ENCODE measurements at places on chromosomes 2 and 18.

GRCh38 chr2:7899923-7900322, 781.9 kb upstream of the ID2 start:
- no peak for DNase-seq

- DNase-seq = no peak
Observed at GRCh38 chr2:136411946-136412345, 294.0 kb upstream of the CXCR4 start.

- no peak for DNase-seq
Observed at GRCh38 chr18:58562999-58563667, 65.8 kb downstream of the ALPK2 start.

DNA sequence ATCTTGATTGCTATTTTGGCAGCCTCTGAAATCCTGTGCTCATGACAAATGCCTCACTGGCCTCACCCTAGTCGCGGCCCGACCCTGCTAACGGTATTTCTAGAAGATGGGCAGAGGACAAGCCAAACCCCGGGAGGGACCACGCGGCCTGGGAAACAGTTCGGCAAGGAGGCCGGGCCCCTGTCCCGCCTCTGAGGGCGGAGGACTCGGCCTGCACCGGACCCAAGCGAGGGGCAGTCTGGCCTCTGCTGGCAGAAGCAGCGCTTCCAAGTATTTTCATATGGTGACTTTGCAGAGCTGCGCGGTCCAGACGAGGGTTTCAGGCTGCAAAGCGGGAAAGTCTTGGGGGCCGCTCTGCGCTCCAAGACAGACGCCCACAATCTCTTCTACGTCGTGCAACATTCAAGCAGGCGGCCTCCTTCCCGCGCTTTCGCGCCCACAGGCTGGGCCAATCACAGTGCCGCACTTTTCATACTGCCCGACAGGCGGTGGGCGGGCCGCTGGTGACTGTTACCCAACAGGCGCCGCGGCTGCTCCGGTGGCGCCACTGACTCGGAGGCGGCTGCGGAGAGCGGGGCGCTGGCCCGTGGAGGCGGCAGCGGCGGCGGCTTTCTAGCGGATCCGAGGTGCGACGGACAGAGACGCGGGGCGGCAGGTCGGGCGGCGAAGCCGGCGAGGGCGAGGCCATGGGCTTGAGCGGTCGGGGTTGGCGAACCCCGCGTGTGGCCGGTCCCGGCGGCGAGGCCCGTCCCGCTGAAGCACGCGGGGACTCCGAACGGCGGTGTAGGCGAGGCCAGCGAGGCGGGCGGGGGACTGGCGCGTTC, at the start of gene RBM44:
Gene RBM44, plus strand, starts transcription at position 544 of the 824 bp plus-strand sequence. CDS start 14,831 bp downstream, outside the sequence.
- DNase-seq = no peak

DNA sequence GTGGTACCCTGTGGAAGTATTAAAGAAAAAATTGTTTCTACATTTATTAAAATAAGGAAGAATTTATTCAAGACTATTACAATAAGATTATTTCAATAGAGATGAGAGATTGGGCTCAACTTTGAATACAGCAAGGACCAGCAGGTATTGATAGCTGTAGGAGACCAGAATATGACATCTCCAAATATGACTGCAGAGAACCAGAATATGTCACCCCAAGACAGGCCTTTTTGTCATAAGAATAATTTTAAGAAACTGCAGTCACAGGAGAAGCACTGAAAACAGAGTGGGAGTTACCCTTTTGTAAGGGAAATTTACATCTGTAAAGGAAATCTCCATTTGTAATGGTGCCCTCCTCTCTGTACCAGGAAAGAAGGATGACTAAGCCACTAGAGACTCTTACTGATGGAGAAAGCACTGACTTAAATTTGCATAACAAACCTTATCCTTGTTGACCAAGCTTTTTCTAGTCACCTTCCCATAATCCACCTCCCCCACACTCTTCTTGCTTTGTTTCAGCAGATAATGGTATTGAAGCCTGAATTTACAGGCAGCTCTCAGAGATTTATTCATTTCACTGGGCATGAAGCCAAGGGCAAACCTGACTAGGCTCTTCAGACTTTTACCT, 145.1 kb upstream of the RMP24 start:
- DNase-seq = no peak

- no peak for DNase-seq
Observed at GRCh38 chr2:199206536-199206935, 251.2 kb downstream of the SATB2 start.

DNA sequence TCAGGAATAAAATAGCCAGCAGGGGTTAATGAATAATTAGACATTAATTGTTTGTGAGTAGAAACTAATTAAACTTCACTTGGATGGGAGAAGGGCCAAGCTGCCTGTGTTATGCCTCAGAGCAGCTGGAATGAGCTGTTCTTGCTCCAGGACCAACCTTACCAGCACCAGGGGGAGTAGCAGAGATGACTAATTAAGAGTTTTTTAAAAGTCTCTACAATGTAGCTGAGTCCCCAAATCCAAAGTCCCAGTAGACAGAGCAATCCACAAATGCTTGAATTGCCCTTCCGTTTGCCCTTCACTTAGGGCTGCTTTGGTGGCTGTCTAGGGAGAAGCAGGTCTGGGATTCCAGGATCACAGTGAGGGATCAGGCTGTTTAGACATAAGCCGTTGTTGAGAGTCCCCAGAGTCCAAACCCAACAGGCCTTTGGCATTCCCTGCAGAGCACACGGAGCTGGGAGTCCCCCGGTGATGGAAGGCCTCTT, 59.4 kb downstream of the RHOB start:
- no peak for DNase-seq

DNA sequence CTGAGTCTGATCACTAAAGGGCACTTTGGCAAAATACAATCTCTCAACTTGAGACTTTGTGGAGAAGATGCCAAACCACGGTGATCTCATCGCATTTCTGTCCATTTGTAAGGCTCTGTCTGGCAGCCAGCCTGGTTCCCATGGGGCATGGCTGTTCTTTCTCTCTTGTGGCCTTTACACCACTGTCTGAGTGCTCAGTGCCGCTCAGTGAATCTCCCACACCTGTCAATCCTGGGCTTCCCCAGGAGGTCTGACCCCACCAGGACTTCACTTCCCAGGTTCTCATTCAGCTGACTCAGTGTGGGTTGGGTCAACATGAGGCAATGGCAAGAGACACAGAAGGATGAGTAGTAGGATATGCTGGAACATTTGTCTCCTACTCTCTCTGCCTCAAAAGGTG, 96.8 kb upstream of the TRIB2 start:
- DNase-seq = no peak

DNA sequence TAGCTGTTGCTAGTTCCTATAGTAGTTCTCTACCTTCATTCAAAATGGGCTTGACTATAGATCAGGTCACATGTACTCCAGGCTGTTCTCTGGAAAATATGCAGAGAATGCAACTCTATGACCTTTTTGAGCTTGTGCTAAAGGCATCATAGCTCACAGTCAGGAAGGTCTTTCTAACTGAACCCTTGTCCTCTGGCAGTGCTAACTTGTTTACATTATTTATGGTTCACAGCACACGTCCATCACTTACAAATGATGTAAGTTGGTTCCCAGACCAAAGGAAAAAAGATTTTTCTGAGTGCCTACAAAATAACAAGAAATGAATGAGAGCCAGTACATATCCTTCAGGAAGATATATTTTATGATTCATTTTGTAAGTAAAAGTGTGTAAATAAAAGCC, 236.1 kb downstream of the GCA start:
- DNase-seq = no peak

DNA sequence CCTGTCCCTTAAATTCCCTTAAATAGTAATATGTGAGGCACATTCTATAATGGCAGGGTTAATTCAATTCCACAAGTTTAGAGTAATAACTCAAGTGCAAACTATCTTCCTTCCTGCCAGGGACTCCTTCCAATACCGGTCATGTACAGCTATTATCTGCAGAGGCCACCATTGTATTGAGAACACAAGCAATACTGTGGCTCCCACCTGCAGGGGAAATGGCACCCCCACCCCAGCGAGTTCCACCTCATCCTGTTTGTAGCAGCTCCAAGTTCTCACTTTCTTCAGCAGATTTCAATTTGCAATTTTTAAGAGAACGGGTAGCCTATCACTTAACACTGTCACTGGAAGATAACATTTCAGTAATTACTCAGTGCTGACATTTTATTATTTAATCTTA, 172.1 kb upstream of the PID1 start:
- DNase-seq = no peak

DNA sequence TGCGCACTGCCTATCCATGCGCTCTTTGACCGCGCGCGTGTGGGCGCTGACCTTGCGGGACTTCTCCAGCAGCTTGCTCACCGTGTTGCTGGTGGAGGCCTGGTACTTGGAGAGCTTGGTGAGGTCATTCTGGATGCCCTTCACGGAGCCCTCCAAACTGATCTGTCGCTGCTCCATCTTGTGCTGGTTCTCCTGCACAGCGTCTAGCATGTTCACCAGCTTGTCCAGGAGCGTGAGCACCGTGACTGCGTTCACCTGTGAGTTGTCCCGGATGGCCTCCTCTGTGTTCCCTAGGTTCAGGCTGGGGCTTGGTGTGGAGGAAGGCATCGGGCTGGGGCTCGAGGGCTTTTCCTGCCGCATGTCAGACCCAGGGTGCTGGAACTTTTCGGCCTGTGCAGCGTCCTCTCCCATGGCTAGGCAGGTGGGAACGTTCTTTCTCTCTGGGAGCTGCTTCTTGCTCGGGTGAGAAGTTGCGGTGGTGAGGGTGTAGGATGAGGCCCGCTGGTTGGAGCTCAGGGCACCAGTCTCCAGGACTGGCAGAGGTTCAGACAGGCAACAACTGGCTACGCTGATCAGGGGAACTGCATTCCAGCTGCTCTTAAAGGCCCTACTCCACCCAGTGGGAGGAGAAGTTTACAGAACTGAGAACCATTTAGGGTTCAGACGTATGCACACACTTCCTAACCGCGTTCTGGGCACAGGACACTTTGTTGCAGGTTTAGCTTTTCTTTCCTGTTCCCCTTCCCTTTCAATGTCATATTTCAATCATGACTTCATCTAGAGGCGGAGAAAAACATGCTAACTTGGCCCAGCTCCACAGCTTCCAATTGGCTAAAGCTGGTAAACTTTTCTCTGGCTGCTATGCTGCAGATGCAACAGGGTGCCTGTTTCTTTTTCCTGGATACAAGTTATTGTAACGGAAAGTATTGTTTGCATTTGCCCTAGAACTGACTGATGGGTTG, at the start of gene CAVIN2:
Gene CAVIN2, minus strand, starts transcription at position 574 of the 962 bp plus-strand sequence. Its CDS starts 163 bp downstream, at position 411.
- no peak for DNase-seq

GRCh38 chr2:29119211-29119610, 4.0 kb downstream of the CLIP4 start:
- DNase-seq = no peak

DNA sequence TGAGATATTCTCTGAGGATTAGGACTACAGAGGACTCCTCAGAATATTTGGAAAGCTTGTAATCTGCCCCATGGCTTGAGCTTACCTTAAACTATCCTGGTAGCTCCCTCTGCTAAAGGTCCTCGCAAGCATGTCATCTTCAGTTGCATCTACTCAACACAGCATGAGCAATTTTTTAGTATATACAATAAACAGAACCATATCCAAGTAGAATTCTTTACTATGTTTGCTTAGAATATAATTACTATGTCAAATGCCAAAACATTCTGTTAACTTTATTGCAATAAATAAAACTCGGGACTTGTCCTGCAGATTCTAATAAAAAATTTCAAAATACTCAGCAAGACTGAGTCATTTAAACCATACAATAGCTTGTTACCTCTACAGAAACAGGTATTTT, 62.8 kb downstream of the ABCB11 start:
- DNase-seq = no peak

DNA sequence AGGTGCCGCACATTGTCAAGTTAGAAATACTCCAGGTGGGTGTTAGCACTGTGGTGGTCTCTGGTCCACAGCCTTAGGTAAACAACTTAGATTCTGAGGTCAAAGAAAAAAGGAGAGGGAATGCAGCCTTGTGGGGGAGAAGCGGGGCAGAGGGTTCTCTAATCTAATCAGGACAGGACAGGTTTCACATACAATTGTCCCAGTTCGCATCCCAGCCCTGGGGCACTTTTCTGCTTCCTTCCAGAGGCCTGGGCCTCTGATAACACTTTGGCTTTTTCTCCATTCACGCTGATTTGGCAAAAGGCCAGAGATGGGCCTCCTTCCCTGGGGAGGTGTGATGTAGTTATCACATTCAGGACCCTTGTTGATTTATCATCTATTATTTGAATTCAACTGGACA, 32.5 kb downstream of the SLC1A4 start:
- no peak for DNase-seq

- DNase-seq = no peak
Observed at GRCh38 chr2:235939471-235939870, 228.7 kb downstream of the GBX2 start.

DNA sequence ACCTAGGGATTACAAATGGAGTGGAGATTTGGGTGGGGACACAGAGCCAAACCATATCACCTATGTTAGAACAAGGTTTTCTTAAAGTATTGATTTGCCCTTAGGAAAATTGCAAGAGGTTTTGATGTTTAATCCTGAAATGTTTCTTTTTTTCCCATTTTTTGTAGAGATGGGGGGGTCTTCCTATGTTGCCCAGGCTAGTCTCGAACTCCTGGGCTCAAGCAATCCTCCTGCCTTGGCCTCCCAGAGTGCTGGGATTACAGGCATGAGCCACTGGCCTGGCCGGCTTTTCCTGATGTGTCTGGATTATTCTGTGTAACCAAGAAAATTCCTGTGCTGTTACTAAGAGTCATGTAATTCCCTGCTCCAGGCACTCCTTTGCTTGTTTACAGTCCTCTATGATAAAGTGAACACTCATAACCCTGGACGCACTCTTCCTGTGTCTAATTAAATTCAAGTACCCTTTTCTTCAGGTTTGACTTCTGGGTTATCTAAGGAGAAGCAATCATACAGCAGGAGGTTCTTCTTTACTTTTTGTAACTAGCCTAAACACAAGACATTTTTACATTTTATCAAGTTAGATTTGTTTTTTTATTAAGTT, 15.0 kb upstream of the CTDP1 start:
- DNase-seq = no peak

GRCh38 chr2:214796911-214797310, 12.6 kb downstream of the BARD1 start:
- DNase-seq = no peak

GRCh38 chr18:55850904-55851303, 262.9 kb upstream of the TCF4 start:
- no peak for DNase-seq

GRCh38 chr2:54370405-54371104, 85.6 kb upstream of the SPTBN1 start:
- no peak for DNase-seq

- DNase-seq = no peak
Observed at GRCh38 chr2:109499566-109499965, 114.2 kb downstream of the SEPTIN10 start.

Measured in stimulated activated CD4-positive, alpha-beta T cell treated with anti-CD3 and anti-CD28 coated beads, Interleukin-1b, Interleukin-23, amount 100 ng/mL, for 1 hour (primary cell).